Left ventricle myocardium inferior (tissue), 1 donor: ENCODE measurements at places on chromosomes 12 and 14. TPM values are rescaled to one million over a fixed set of nuclear protein-coding genes. Genes with fewer than 3 reads are reported as not detected.
A peak's percentile ranks its signal among the peaks of the same experiment; 100 is the strongest.

The KIF26A gene
- 6.5 TPM for total RNA-seq

The KRT2 gene
- not detected for total RNA-seq

DNA sequence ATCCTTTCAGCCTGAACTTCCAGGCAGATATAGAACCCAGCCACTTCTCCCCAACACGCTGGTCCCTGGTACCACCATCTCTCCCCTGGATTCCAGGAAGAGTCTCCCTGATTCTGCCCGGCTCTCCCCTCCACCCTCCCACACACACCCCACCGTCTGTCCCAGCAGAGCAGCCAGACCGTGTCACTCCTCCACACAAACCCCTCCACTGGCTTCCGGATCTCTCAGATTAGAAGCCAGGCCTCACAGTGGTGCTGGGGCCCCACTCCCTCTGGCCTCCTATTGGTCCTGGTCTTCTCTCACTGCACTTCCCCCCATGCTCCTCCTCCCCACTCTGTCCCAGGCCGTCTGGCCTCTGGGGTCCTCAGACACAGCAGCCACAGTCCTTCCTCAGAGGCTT lies 52.4 kb upstream of the CDKN3 start:
- no peak for DNase-seq

- DNase-seq = no peak
These were observed 104.9 kb downstream of the ATP23 start for GRCh38 chr12:58046271-58046670.

- DNase-seq = peak; percentile 46
These were observed 877 bp downstream of the BAG5 start for GRCh38 chr14:103561381-103562178.

DNA sequence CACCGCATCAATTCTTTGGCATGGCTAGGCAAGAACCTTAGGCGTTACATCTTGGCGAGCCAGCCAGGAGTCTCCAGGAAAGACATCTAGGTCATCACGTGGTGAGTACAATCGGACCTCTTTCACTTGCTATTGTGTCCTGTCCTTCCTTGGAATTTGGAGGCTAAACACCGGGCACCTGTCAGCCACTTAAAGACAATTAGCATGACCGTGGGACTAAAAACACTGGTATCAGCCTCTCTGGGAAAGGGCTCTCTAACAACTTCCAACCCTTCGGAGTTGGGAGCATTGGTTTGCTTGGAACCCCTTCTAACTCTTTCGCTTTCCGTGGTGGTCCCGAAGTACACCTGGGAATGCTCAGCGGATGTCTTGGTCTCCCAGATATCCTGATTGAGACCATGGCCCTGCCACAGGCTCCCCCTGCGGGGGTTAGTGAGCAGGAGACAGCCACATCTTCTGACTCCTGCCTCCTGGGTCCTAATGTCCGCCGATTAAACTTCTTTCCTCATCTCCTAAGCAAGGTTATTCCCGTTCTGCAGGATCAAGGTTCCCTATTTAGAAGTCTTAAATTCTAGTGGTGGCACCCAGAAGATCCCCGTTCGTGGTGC lies 971.7 kb downstream of the FSCB start:
- no peak for DNase-seq

- DNase-seq = no peak
These were observed 29.7 kb downstream of the LGR5 start for GRCh38 chr12:71469258-71469750.

- no peak for DNase-seq
These were observed 25.8 kb upstream of the RAB35 start for GRCh38 chr12:120142231-120142877.
